Epithelial cell of proximal tubule (primary cell): ENCODE measurements at places on chromosomes 6 and 20. TPM values are rescaled to one million over a fixed set of nuclear protein-coding genes. Genes with fewer than 3 reads are reported as not detected.

The FNDC11 gene
- 1.7 TPM in 2 replicates for total RNA-seq

The WFDC2 gene
- total RNA-seq, result 14.7 and 53.3 TPM in 2 replicates

The IRAK1BP1 gene
- total RNA-seq, result 2.8 and 3.6 TPM in 2 replicates

The GPR6 gene
- total RNA-seq, result not detected in 2 replicates

DNA sequence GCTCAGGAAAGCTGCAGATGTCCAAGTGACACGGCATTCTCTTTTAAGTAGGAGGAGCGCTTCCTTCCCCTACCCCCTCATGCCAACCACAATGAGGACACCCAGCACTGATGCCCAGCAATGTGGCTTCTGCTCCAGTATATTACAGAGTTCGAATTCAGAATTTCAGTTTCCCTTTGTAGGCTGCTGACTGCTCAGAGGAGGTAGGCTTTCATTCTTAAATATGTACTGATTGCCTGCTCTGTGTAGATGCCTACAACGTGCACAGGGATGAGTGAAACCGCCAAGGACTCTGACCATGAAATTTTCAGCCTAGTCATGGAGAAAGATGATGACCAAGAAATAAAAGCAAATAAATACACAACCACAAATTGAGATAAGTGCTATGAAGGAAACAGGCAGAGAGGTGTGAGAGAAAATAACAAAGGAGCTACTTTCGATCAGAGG, 50.9 kb upstream of the TNFAIP3 start:
- DNase-seq, result no peak

GRCh38 chr6:155962276-155962675, 506.6 kb upstream of the NOX3 start:
- no peak for DNase-seq

- no peak for DNase-seq
These were observed 999 bp downstream of the THBS2 start for GRCh38 chr6:169252505-169253189.
